ENCODE measurements at places on chromosomes 6 and 20. TPM values are rescaled to one million over a fixed set of nuclear protein-coding genes. Genes with fewer than 3 reads are reported as not detected.

The LINC00237 gene
- total RNA-seq: not detected

The KIF25 gene
- total RNA-seq: 0.26 TPM

The HSPA1L gene
- 3.1 TPM for total RNA-seq

The MBOAT1 gene
- 6.6 TPM for total RNA-seq

The CTCFL gene
- total RNA-seq: not detected

The NOX3 gene
- total RNA-seq: not detected

The SEL1L2 gene
- total RNA-seq: not detected

The TMEM170B gene
- 4.5 TPM for total RNA-seq

The C6orf58 gene
- not detected for total RNA-seq

The TBX18 gene
- total RNA-seq: 0.77 TPM

The OPN5 gene
- not detected for total RNA-seq

- no peak for DNase-seq
Measured at GRCh38 chr6:136918706-136919105, 3.4 kb upstream of the SLC35D3 start.

DNA sequence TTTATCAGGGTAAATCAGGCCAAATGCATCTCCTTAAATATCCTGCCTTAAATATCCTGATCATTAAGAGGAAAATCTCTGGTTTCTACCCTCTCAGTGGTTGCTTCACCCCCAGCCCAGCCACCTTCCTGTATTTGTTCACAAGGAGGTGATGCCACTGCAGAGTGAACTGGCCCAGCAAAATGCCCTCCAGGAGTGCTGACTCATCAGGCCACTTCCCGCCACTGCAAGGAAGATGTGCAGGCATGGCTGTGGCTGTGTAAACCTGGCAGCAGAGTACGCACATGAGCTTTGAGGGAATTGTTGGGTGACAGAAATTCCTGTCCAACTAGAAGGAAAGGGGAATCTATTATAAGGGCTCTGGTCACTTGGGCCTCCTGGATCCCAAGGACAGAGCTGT is 13.8 kb downstream of the NQO2 start:
- peak; percentile 20 for DNase-seq

DNA sequence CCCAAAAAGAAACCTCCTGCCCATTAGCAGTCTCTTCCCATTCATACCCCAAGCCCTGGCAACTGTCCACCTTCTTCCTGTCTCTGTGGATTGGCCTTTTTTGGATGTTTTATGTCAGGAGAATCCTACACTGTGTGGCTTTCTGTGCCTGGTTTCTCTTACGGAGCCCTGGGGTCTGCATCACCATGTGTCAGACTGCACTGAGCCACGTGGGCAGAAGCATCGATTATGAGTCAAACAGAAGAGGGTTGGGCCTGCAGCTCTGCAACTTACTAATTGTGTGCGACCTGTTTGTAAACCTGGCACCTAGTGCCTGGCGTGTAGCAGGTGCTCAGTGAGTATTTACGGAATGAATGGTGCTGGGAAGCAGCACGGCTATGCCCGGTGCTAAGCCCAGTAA is 62.6 kb downstream of the IGF2R start:
- peak; percentile 59 for DNase-seq

GRCh38 chr6:47413752-47414422 is 63.7 kb upstream of the CD2AP start:
- peak; percentile 82 for DNase-seq

GRCh38 chr6:1817033-1817761 is 207.5 kb downstream of the FOXC1 start:
- DNase-seq: peak; percentile 50

GRCh38 chr6:73728548-73729205 is 32.7 kb downstream of the CD109 start:
- no peak for DNase-seq

DNA sequence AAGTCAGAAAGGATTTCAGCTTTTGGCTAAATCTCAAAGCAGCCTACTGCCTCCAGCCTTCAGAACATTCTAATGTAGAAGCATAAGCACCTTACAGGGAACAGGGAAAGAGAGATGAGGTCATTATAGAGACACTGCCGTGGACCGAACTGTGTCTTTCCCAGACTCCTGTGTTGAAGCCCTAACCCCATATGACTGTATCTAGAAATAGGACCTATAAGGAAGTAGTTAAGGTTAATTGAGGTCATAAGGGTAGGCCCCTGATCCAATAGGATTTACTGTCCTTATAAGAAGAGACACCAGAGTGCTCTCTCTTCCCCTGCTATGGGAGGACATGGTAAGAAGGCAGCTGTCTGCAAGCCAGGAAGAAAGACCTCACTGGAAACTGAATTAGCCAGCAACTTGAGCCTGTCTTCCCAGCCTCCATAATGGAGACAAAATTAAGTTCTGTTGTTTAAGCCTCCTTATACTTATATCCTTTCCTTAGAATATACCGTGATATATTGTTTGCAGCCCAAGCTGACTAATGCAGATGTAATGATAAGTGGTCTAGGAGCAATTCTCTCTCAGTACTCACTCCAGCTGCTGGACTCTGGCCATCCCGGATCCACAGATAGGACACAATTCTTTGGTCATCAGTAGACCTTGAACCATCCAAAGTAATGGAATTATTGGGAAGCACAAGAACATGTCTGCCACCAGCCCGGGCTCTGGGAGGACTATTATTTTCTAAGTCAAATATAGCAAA is 71.4 kb downstream of the ALDH5A1 start:
- DNase-seq: peak; percentile 43

- DNase-seq: no peak
Measured at GRCh38 chr6:135176464-135176863, 4.6 kb upstream of the MYB start.

GRCh38 chr6:16089232-16090062 is 39.4 kb upstream of the MYLIP start:
- DNase-seq: no peak

- DNase-seq: no peak
Measured at GRCh38 chr6:165843121-165843520, 180.1 kb upstream of the PDE10A start.

DNA sequence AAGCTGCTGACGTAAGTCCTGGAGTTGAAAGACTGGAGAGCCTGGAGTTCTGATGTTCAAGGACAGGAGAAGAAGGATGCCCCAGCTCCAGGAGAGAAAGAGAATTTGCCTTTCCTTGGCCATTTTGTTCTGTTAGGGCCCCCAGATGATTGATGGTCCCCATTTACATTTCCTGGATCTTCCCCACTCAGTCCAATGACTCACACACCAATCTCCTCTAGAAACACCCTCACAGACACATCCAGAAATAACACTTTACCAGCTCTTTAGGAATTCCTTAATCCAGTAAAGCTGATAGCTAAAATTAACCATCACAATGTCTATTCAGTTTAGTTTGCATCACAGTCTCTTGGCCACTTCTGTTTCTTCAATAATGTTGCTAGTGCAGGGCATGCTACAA is 260.2 kb upstream of the IRAK1BP1 start:
- DNase-seq: peak; percentile 90

DNA sequence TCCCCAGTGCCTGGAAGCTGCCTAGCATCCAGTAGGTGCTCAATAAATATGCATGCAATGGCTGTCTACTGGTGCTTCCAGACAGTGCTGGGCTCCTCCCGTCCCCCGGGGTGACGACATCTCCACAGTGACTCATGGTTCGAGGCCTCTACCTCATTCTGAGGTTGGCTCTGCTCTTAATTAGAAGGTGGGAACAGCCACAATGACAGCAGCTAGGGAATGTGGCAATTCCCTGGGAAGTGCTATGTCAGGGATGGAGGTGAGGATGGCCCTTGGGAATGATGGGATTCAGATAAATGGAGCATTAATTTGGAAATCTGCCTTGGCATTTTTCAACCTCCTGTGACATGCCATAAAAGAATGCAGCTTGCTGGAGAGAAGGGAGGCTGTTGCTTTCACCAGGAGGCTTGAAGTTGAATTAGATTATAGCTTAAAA is 43.5 kb upstream of the NFATC2 start:
- DNase-seq: peak; percentile 91

DNA sequence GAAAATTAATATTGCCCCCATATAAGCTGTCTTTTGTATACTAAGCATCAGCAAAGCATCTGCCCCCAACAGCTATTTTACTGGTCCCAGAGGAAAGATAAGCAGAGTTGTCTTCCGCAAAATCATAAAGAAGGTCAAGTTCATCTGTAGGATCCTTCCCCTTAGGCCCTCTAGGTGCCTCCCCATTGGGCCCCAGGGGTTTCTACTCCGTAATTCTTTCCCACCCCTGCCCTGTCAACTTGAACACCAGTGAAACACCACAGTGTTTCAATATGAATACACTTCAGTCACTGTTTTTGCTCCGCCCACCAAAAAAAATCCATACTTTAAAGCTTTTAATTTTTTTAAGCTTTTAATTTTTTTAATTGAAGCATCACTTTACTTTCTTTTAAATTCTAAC is 159.2 kb downstream of the ATXN1 start:
- DNase-seq: no peak

DNA sequence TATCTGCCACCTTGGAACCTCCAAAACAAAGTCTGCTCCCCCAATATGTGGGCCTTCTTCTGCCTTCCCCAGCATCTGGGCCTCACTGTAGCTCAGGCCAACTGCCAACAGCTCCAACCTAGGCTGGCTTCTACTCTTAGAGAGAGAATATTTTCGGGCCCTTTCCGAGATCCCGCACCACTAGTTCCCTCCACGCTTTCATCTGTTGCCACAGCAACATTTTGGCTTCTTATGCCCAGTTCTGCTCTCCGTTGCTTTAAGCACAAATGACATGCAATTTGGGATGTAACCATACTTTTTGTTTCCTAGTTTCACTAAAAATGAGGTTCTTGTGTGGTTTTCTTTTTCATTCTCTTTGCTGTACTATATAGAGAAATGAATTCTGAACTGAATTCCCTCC is 33.6 kb downstream of the PSMB9 start:
- DNase-seq: no peak

DNA sequence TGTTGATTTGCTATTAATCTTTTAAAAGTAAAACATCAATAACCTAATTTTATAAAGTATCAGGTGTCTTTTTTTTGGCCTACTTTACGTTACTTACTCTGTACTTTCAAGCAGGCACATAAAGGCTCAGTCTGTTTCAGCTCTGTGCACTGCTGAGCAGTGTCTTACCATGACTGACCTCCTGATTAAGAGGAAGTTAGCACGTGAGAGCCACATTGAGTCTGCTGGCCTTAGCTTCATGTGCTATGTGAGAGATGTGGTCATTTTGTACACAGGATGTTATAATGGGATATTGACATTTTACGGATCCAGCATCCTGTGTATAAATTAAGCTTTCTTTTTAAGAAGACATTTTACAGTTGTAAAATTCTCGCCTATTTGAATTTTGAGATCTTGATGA is 31.9 kb downstream of the ARID1B start:
- DNase-seq: peak; percentile 40

DNA sequence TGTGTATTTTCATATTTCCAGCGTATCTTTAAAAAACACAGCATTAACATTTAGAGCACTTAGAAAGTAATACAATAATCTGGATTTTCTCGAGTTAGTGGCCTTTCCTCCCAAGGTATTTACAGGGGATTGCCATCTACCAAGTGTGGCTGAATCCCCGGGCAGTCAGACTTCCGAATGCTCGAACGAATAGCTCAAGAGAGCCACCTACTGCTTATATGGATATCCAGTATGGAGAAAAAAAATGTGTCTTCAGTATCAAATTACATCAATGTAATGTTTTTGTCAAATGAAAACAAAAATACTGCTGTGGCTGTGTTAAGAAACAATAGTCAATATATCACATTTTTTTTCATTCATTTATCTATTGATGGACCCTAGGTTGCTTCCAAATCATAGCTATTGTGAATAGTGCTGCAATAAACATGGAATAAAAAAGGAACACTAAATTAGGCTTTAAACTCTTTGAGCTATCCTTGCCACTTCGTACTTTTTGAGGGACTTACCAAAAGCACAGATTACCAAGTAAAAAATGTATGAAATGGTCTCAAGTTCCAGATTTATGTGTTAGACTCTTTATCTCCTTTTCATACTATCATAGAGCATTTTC is 654.5 kb upstream of the PTCHD4 start:
- DNase-seq: peak; percentile 61

GRCh38 chr6:69232008-69232407 is 564.8 kb downstream of the LMBRD1 start:
- no peak for DNase-seq

GRCh38 chr6:854406-855118 is 161.6 kb upstream of the EXOC2 start:
- DNase-seq: no peak

GRCh38 chr20:60214901-60215815 is 256.9 kb downstream of the CDH26 start:
- peak; percentile 5 for DNase-seq

DNA sequence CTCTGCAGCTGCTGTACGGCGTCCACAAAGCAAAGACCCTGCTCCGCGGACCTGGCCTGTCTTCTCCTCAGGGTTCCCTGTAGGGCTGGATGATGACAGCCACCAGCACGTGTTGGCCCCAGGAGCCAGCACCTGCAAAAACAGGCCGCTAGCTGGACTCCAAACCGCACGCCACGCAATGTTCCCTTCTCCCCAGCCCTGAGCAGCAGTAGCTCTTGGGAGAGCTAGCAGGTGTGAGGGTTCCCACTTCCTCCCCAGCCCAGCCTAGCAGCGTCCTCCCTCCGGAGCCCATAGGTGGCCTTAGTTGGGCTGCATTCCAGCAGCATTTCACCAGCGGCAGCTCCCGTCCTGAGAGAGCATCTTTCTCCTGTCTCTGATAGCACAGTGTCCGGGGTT is 42.3 kb downstream of the DACT2 start:
- no peak for DNase-seq

- peak; percentile 98 for DNase-seq
Measured at GRCh38 chr6:3247255-3248146, 11.2 kb upstream of the PSMG4 start.

GRCh38 chr20:36035745-36036144 is 67.4 kb downstream of the CNBD2 start:
- no peak for DNase-seq

DNA sequence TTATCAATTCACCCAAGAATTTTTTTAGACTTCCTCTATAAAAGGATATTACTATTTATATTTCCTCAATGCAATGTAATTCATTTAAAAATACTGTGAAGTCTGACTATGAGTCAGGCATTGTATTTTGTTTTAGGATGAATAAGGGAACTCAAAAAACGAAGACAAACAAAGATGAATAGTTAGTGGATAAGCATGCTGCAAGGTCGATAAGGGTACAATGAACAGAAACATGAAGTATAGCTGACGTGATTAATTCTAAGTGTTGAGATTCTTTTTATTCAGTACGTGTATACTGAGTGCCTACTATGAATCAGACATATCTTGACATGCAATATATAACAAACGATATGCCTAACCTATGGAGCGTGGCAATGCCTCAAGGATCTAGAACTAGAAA is 105.4 kb downstream of the PDE10A start:
- DNase-seq: no peak

DNA sequence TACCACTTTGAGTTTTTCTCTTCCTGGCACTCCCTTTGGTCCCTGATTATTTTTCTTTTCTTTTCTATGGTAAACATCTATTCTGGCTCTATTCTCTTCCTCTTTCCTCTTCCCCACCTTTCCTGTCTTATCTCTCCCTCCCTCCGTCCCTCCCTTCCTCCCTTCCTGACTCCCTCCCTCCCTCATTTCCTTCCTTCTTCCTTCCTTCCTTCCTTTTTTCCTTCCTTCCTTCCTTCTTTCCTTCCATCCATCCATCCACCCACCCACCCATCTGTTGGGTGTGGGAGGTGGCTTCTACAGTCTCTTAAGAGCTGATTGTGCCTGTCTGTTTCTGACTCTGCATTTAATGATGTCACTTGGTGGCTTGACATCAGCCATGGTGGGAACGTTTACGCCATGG is 43.5 kb upstream of the GTSF1L start:
- no peak for DNase-seq

GRCh38 chr6:26594730-26595632 is 1.8 kb upstream of the ABT1 start:
- DNase-seq: peak; percentile 79

GRCh38 chr6:80607811-80608391 is 501.4 kb downstream of the BCKDHB start:
- peak; percentile 95 for DNase-seq
